ENCODE measurements at places on chromosomes 1 and 21.

GRCh38 chr1:34688006-34688741 is 66.7 kb upstream of the GJB5 start:
- DNase-seq, result no peak

GRCh38 chr1:208820580-208821212 is 576.5 kb upstream of the PLXNA2 start:
- no peak for DNase-seq

DNA sequence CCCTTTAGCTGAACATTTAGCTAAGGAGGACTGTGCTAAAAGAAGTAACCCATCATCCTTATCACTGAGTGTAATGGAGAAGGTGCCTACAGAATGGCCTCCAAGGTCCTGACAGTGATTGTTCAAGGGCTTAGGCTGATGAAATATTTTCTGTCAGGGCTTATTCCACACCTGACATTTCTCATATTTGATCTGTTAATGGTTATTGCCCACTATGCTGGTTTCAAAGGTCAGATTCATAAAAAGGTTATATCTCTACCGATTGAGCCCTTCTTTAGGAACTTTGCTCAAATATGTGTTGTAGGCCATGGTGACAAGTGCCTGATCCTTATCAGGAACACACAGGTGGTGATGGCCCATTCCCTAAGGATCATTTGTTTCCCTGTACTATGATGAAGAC is 766.4 kb upstream of the ADGRL2 start:
- no peak for DNase-seq

DNA sequence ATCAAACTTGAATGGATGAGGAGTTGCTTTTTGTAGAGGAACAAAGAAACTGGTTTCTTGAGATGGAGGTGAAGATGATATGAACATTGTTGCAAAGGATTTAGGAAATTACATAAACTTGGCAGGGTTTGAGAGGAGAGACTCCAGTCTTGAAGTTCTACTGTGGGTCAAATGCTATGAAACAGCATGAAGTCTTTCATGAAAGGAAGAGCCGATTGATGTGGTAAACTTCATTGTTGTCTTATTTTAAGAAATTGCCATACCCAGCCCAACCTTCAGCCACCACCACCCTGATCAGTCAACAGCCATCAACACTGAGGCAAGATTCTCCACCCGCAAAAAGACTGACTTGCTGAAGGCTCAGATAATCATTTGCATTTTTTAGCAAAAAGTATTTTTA is 52.2 kb downstream of the SIPA1L2 start:
- no peak for DNase-seq

DNA sequence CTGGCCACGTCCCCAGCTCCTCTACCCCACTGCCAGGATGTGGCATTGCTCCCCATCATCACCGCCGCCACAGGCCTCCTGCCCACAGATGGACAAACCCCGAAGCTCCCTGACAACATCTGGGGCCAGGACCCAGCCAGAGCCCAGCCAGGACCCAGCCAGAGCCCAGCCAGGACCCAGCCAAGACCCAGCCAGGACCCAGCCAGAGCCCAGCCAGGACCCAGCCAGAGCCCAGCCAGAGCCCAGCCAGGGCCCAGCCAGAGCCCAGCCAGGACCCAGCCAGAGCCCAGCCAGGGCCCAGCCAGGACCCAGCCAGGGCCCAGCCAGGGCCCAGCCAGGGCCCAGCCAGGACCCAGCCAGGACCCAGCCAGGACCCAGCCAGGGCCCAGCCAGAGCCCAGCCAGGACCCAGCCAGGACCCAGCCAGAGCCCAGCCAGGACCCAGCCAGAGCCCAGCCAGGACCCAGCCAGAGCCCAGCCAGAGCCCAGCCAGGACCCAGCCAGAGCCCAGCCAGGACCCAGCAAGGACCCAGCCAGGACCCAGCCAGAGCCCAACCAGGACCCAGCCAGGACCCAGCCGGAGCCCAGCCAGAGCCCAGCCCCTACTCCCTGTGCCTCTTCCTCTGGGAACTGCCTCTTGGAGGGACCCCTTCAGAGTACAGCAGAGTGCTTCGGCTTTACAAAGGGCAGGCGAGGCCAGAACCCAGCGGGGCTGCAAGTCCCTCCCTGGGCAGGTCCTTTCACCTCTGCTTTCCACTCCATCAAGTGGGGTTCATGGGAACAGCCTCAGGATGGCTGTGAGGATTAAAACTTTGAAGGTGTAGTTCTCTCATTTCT is 43.7 kb downstream of the DISP3 start:
- DNase-seq, result no peak

DNA sequence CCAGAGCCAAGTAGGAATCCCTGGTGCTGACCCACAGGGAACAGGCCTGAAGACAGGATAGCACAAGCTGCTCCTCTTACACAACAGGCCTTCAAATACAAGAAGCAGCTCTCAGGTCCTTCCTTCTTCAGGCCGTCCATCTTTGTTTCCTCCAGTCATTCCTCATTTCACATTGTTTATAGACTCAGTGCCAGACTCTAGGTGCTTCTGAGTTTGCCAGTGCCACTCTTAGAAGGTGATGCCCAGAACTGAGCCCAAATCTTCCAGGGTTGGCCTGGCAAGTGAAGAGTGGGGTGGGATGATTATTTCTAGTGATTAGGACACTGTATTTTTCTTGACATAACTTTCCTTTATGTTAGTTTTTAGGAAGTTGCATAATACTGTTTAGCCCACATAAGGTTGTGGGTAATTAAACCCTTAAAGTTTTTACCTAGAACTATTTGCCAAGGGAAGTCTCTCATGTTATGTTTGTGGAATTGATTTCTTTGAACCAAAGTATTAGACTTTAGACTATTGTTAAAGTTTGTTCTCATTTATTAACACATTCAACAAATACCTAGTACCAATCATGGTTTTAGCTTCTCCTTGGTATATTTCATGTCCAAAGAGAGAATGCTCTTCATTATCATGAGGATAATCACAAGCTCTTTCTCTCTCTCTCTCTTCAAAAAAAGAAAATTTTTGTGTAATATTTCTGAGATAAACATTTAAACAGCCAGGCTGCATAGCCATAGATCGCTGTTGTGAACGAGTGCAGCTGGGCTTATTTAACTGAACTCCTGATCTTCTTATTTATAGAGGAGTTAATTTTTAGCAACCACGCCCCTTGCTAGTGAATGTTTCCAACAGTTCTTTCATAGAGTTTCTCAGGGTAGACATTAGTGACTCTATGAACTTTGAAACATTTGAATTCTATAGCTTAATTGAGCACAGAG is 47.7 kb downstream of the PGM1 start:
- DNase-seq, result no peak

DNA sequence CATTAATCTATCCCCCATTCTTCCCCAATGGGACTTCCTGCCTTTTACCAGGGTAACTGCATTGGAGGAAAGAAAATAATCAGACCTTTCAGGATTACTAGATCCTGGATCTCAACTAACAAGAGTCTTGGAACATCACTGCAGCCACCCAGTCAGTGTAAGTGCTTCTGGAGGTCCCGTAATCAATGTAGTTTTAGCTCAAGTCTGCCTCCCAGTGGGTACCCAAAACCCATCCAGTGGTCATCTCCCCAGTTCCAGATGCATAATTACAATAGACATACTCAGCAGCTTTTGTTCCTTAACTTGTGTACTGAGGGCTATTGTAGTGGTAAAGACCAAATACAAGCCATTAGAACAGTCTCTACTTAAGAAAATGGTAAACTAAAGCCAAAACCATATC is 319.1 kb downstream of the GPATCH2 start:
- no peak for DNase-seq

- no peak for DNase-seq
Measured at GRCh38 chr1:155117610-155118009, 10.1 kb upstream of the EFNA1 start.

GRCh38 chr1:82260666-82261065 is 459.9 kb downstream of the ADGRL2 start:
- DNase-seq, result no peak

GRCh38 chr1:164754088-164754600 is 195.2 kb downstream of the PBX1 start:
- DNase-seq, result no peak

DNA sequence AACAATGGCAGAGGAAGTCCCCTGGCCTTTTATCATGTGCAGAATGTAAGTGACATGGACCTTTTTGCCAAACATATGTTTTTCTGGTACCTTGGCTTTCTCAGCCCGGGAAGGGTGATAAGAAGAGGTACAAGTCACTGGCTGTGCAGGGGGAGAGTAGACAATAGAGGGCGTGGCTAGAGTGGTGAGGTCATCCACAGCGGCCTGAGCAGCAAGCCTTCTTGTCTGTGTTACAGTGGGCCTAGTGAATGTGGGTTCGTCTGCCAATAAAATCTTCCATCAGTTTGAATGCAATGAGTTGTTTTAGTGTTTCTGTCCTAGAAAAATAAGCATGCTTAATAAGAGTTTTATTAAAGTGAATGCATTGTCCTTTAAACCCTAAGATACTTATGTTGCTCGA is 59.0 kb upstream of the PGD start:
- no peak for DNase-seq

DNA sequence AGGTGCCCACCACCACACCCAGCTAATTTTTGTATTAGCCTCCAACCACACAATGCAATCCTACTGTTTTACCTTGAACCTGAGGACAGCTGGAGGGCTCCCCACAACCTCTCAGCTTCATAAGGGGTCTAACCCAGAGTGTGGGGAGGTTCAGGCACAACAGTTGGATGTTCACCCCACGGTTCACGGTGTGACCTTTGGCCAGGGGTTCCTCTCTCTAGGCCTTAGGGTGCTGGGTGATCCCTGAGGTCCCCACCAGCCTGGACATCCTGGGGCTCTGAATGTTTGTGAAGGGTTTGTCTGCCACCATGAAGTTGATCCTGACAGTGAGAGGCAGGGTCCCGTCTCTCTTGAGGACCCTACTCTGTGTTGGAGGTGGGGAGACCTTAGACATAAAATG is 3.9 kb downstream of the ACOT11 start:
- no peak for DNase-seq

DNA sequence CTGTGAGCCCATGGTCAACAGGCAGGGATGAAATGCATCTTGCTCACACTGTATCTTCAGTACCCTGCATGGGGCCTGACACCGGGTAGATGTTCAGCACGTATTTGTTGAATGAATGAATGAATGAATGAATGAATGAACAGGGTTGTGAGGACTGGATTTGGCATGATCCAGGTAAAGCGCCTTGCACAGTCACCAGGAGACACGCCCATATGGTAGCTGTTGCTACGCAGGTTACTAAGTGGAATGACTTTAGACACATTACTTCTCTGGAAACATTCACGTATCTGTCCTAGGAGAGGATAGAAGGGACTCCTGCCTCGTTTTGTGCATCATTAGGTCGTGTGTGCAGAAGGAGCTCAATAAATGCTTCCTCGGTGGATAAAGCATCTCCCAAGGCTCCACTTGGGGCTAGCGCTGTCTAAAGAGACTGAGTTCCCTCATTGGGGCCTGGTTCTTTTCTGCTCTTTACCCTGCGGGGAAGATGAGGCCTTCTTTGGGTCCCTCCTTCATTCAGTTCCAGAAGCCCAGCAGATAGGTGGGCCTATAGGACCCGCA is 54.2 kb downstream of the NDUFS5 start:
- DNase-seq, result no peak

- DNase-seq, result no peak
Measured at GRCh38 chr1:177780096-177780700, 189.7 kb downstream of the SEC16B start.

- DNase-seq, result peak; percentile 47
Measured at GRCh38 chr1:109239409-109240068, 9.8 kb upstream of the CELSR2 start.

- DNase-seq, result peak; percentile 35
Measured at GRCh38 chr1:212256369-212256768, 28.8 kb upstream of the PPP2R5A start.

- DNase-seq, result no peak
Measured at GRCh38 chr1:235855811-235856429, 10.8 kb downstream of the LYST start.

- DNase-seq, result no peak
Measured at GRCh38 chr1:59375321-59376220, 78.7 kb downstream of the FGGY start.

DNA sequence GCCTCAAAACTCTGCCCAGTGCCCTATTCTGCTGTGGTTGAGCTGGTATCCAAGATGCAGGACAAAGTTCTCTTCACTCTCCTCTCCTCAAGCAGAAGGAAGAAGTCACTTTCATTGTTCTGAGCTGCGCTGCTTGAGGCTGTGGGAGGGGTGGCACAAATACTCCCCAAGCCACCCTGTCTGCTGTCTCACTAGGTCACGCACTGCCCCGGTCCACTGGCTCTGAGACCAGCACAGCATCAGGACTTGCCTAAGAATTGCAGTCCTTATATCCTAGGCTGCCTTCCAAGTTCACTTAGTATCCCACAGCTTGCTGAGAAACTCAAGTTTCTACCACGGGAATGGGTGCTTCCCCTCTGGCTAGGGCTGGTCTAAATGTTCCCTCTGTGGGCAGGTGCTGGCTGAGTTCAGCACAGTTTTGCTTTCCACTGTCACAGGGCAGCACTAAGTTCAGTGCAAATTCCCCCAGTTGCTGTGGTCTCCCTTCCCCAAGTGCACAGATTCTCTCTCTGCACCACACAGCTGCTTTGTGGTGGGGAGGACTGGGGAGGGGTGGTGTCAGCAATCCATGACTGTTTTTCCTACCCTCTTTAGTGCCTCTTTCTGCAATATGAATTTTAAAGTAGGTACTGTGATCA is 32.4 kb downstream of the SLC9C2 start:
- DNase-seq, result peak; percentile 17

DNA sequence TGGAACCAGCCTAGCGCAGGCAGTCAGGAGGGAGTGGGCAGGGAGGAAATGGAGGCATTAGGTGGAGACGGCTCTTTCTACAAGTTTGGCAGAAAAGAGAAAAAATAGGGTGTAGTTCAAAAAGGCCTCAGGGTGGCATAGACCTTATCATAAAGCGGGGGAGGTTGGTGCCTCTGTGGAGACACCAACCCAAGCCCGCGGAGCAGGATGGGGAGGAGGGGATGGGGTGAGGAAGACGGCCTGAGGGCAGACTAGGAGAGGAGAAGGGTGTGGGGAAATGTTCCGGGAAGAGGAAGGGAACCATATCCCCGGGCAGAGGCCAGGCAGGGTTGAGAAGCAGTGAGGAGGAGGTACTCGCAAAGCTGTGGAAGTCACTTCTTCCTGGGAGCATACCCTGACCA is 17.4 kb upstream of the SHE start:
- no peak for DNase-seq

- no peak for DNase-seq
Measured at GRCh38 chr1:74205266-74205665, 7.2 kb downstream of the FPGT start.

All from activated naive CD4-positive, alpha-beta T cell treated with anti-CD3 and anti-CD28 coated beads for 36 hours (primary cell).